Activated CD4-positive, alpha-beta memory T cell treated with anti-CD3 and anti-CD28 coated beads, Interleukin-2, amount 10 ng/mL, durations not matched to agents 7 days and 5 days (primary cell): ENCODE measurements at places on chromosomes 16 and 17.

GRCh38 chr16:84446596-84447392, 57.7 kb downstream of the MEAK7 start:
- H3K4me3 ChIP-seq, result no peak overlapping the region
- no peaks in the 10 kb centered on the region for H3K4me1 ChIP-seq
- no peak for DNase-seq
- H3K27ac ChIP-seq, result no peak overlapping the region
- no peaks in the 10 kb centered on the region for H3K36me3 ChIP-seq
- H3K27me3 ChIP-seq, result peaks cover 13% of the 10 kb centered on the region

DNA sequence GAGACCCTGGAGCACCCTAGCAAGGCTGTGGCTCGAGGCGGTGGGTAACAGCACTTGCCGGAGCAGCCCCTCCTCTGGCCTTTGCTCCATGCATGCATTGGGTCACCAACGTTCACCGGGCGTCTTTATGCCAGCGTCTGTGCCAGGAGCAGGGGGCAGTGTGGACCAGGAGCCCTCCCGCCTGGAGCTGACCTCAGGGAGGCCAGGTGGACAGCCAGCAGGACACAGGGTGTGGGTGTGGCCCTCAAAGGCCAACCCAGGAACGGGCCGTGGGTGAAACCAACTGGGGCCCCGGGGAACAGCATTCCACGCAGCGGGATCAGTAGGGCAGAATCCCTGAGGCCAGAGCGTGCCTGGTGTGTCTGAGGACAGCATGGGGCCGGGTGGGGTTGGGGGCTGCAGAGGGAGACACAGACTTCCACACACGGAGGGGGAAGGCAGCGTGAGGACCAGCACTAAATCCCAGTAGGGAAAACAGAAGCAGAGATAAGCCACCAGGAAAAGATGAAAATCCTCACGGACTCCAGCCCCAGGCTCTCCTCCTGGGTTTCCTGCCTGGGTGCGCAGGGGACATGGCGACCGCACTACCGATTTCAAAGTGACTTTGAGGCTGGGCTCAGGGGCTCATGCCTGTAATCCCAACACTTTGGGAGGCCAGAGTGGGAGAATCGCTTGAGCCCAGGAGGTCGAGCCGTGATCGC, 2.9 kb upstream of the CD7 start:
- peaks cover 36% of the 10 kb centered on the region for H3K4me1 ChIP-seq
- DNase-seq, result no peak
- H3K27me3 ChIP-seq, result peaks cover 4% of the 10 kb centered on the region
- peak overlapping the region; percentile 21 for H3K27ac ChIP-seq
- peaks cover 2% of the 10 kb centered on the region for H3K36me3 ChIP-seq

GRCh38 chr17:15496735-15497670, 29.6 kb upstream of the CDRT4 start:
- no peak overlapping the region for H3K4me3 ChIP-seq
- no peak overlapping the region for H3K27ac ChIP-seq
- peaks cover 12% of the 10 kb centered on the region for H3K36me3 ChIP-seq
- no peaks in the 10 kb centered on the region for H3K4me1 ChIP-seq
- DNase-seq, result no peak

- no peaks in the 10 kb centered on the region for H3K27me3 ChIP-seq
- no peaks in the 10 kb centered on the region for H3K4me1 ChIP-seq
- DNase-seq, result no peak
- H3K4me3 ChIP-seq, result no peak overlapping the region
- no peak overlapping the region for H3K27ac ChIP-seq
Observed at GRCh38 chr16:78225919-78226318, 126.5 kb downstream of the WWOX start.
